ENCODE measurements at places on chromosomes 3 and 15. TPM values are rescaled to one million over a fixed set of nuclear protein-coding genes. Genes with fewer than 3 reads are reported as not detected.

CCDC80 gene
- 5.2 TPM for total RNA-seq

CAMKV gene
- total RNA-seq, result 56.6 TPM

IQGAP1 gene
- 86.8 TPM for total RNA-seq

CTXND1 gene
- 0.04 TPM for total RNA-seq

STOML1 gene
- 5.0 TPM for total RNA-seq

KBTBD13 gene
- total RNA-seq, result 0.05 TPM

AGBL1 gene
- total RNA-seq, result not detected

NUSAP1 gene
- 138 TPM for total RNA-seq

PYGO1 gene
- 0.50 TPM for total RNA-seq

CLCN2 gene
- total RNA-seq, result 15.7 TPM

DHFR2 gene
- total RNA-seq, result 2.6 TPM

LRRIQ4 gene
- total RNA-seq, result 0.09 TPM

ZPLD1 gene
- not detected for total RNA-seq

GRCh38 chr3:117722856-117723255 lies 1013.3 kb downstream of the TUSC7 start:
- no peaks in the 10 kb centered on the region for H3K27me3 ChIP-seq
- no peak overlapping the region for H3K27ac ChIP-seq
- peaks cover 6% of the 10 kb centered on the region for H3K4me1 ChIP-seq

GRCh38 chr15:77118882-77119321 lies 48.0 kb upstream of the TSPAN3 start:
- no peak for DNase-seq
- H3K4me3 ChIP-seq, result no peak overlapping the region
- no peak overlapping the region for H3K27ac ChIP-seq
- no peaks in the 10 kb centered on the region for H3K27me3 ChIP-seq
- H3K36me3 ChIP-seq, result peaks cover 6% of the 10 kb centered on the region

DNA sequence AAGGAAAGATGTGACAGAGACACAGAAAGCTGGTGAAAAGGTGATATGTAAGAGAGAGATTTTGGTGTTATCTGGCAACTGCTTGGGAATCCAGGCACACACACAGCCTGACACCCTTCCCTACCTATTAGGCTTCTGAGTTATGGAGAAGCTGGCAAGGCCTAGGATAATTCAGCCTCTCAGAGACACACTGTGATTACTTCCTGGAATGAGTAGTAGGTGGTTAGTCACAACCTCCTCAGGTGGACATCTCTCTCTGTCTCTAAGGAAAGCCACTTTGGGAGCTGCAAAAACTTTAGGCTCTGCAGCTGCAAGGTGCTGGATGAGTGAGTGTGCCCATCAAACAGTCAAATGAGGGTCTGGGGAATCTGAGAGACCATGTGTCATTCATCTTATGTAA lies 201.9 kb downstream of the PDCD6IP start:
- H3K27ac ChIP-seq, result no peak overlapping the region
- DNase-seq, result no peak
- H3K4me3 ChIP-seq, result no peak overlapping the region
- peaks cover 3% of the 10 kb centered on the region for H3K4me1 ChIP-seq

GRCh38 chr15:78399091-78399490 lies 38.9 kb upstream of the IREB2 start:
- no peak overlapping the region for H3K4me3 ChIP-seq
- H3K4me1 ChIP-seq, result peaks cover 45% of the 10 kb centered on the region
- DNase-seq, result no peak
- H3K27ac ChIP-seq, result no peak overlapping the region
- no peaks in the 10 kb centered on the region for H3K36me3 ChIP-seq

GRCh38 chr15:70492240-70493177 lies 270.8 kb downstream of the UACA start:
- H3K27ac ChIP-seq, result no peak overlapping the region
- H3K27me3 ChIP-seq, result no peaks in the 10 kb centered on the region
- peaks cover 5% of the 10 kb centered on the region for H3K4me1 ChIP-seq
- H3K4me3 ChIP-seq, result no peak overlapping the region

DNA sequence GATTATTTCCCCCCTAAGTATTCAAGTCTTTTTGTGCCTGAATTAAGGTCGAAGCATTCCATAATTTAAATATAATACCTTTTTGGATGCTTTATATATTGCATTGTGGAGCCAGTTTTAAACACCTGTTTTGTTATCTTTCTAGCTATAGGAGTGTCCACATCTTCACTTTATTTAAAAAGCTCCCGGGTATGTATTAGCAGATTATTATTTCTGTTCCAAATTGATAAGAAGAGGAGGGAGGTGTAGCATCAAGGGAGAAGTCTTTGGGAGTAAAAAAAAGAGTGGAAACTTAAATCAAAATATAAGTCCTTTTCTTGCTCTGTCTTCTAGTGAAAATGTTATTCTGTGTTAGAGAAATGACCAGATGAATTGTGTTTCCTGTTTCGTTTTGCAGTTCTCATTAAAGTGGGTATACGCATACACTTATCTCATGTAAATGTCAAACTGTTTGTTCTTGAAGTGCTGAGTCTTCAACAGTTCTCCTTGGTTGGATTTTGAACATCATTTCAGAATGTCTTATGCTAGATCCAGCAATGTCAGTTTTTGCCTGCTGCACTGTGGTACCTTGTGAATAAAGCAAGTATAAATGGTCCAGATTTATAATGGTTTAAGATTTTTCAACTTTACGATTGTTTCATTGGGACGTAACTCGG lies 105.8 kb downstream of the FNDC3B start:
- H3K4me3 ChIP-seq, result no peak overlapping the region
- H3K36me3 ChIP-seq, result 0 out of 2 replicates have a peak, but pooled peaks cover 4% of the 10 kb centered on the region
- peaks cover 84% of the 10 kb centered on the region for H3K4me1 ChIP-seq
- H3K27me3 ChIP-seq, result no peaks in the 10 kb centered on the region
- peak overlapping the region; percentile 55 for H3K27ac ChIP-seq
- no peak for DNase-seq

DNA sequence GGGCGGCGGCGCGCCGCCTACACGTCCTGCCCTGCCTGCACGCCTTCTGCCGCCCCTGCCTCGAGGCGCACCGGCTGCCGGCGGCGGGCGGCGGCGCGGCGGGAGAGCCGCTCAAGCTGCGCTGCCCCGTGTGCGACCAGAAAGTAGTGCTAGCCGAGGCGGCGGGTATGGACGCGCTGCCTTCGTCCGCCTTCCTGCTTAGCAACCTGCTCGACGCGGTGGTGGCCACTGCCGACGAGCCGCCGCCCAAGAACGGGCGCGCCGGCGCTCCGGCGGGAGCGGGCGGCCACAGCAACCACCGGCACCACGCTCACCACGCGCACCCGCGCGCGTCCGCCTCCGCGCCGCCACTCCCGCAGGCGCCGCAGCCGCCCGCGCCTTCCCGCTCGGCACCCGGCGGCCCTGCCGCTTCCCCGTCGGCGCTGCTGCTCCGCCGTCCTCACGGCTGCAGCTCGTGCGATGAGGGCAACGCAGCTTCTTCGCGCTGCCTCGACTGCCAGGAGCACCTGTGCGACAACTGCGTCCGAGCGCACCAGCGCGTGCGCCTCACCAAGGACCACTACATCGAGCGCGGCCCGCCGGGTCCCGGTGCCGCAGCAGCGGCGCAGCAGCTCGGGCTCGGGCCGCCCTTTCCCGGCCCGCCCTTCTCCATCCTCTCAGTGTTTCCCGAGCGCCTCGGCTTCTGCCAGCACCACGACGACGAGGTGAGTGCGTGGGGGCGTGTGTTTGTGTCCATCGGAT lies 602 bp downstream of the TRIM71 start:
- H3K27me3 ChIP-seq, result peaks cover 7% of the 10 kb centered on the region
- peak overlapping the region; percentile 96 for H3K27ac ChIP-seq
- H3K36me3 ChIP-seq, result peaks cover 51% of the 10 kb centered on the region
- H3K4me3 ChIP-seq, result peak overlapping the region; percentile 100

- H3K27me3 ChIP-seq, result no peaks in the 10 kb centered on the region
- H3K4me1 ChIP-seq, result peaks cover 51% of the 10 kb centered on the region
- peak overlapping the region; percentile 95 for H3K4me3 ChIP-seq
- peaks cover 4% of the 10 kb centered on the region for H3K36me3 ChIP-seq
- peak overlapping the region; percentile 85 for H3K27ac ChIP-seq
Measured at GRCh38 chr3:61564395-61565059, 3.2 kb downstream of the PTPRG start.

DNA sequence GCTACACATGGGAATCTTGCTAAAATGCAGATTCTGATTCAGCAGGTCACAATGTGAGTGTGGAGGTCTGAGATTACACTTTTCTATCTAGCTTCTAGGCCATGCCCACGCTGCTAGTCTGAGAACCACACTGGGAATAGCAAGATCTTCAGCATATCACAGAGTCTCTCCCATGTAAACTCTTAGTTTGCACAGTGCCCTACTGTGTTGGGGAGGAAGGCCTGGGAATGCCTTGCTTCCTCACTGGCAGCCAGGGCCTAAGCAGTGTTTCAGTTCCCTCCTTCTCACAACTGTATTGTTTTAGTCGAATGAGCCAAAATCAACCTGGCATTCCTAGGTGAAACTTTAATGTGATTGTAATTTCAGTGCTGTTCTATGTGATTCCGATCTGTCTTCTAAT lies 180.0 kb upstream of the EIF1B start:
- no peaks in the 10 kb centered on the region for H3K4me1 ChIP-seq
- H3K27me3 ChIP-seq, result peaks cover 7% of the 10 kb centered on the region
- H3K36me3 ChIP-seq, result peaks cover 19% of the 10 kb centered on the region
- no peak for DNase-seq

DNA sequence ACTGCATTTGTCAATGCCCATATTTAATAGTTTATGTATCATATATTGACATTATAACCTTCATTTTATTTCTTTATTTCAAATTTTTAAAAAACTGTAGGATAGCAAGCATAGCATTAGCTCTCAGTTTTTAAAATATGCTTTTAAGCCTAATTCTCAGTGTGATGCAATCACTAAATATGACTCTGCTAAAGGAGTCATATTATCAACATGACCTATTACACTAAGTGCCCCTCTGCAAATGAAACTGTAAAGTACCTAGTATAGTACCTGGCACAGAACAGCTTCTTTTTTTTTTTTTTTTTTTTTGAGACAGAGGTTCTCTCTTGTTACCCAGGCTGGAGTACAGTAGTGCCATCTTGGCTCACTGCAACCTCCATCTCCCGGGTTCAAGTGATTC lies 179.4 kb upstream of the CGNL1 start:
- H3K4me3 ChIP-seq, result peak overlapping the region; percentile 54
- peaks cover 68% of the 10 kb centered on the region for H3K4me1 ChIP-seq
- H3K27me3 ChIP-seq, result no peaks in the 10 kb centered on the region
- H3K27ac ChIP-seq, result no peak overlapping the region
- DNase-seq, result no peak

DNA sequence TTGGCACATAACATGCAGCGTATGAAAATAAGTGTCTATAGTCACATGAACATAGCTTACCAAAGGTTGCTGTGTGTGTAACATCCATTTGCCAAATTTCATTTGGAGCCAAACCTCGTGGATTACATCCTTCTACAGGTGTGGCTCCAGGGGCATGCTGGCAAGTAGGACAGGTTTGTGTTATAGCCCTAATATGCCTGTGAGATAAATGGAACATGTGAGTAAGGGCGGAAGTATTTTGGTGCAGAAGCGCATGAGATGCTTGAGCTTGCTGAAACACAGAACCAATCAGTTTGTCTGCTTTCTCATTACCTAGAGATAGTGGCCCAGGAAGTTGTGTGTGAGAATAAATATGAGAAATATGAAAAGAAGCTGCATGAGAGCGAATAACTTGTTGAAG lies 21.8 kb upstream of the XCR1 start:
- H3K4me1 ChIP-seq, result no peaks in the 10 kb centered on the region
- no peak overlapping the region for H3K4me3 ChIP-seq
- no peak overlapping the region for H3K27ac ChIP-seq

GRCh38 chr3:71503525-71504249 lies 79.8 kb downstream of the FOXP1 start:
- H3K4me1 ChIP-seq, result peaks cover 35% of the 10 kb centered on the region
- no peak for DNase-seq
- H3K27ac ChIP-seq, result no peak overlapping the region
- H3K4me3 ChIP-seq, result no peak overlapping the region
- H3K27me3 ChIP-seq, result no peaks in the 10 kb centered on the region

GRCh38 chr15:87033056-87033455 lies 953.4 kb downstream of the AGBL1 start:
- H3K36me3 ChIP-seq, result no peaks in the 10 kb centered on the region
- no peak overlapping the region for H3K27ac ChIP-seq
- no peak for DNase-seq

GRCh38 chr15:96796841-96797240 lies 466.3 kb downstream of the NR2F2 start:
- no peak for DNase-seq
- H3K27ac ChIP-seq, result no peak overlapping the region
- no peaks in the 10 kb centered on the region for H3K36me3 ChIP-seq

DNA sequence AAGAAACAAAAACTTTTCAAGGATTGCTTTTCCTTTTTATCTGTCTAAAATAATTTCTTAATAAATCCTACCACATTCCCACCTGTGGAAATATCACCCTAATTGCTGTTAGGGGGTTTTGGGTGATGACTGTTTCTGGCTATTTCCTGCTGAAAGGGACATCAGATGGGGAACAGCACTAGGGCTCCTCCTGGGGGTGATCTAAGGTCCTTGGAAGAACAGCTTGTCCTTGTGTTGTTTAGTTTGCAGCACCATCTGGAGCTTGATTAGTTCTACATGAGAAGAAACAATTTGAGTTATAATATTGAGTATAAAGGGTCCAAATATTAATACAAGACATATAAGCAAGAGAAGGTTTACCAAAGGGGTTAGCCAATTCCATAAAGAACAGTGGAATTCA lies 18.7 kb downstream of the OR5H15 start:
- DNase-seq, result peak; percentile 16
- H3K4me3 ChIP-seq, result no peak overlapping the region
- no peaks in the 10 kb centered on the region for H3K27me3 ChIP-seq
- H3K36me3 ChIP-seq, result peaks cover 5% of the 10 kb centered on the region
- peaks cover 45% of the 10 kb centered on the region for H3K4me1 ChIP-seq

- H3K4me1 ChIP-seq, result peaks cover 22% of the 10 kb centered on the region
- DNase-seq, result no peak
- H3K27me3 ChIP-seq, result no peaks in the 10 kb centered on the region
- no peak overlapping the region for H3K27ac ChIP-seq
Measured at GRCh38 chr3:79161941-79162340, 605.9 kb downstream of the ROBO1 start.

All from WTC11 (cell line).